Cardiac muscle cell (in vitro differentiated cells and primary cell): ENCODE measurements at places on chromosomes 16 and 17.

GRCh38 chr17:82980632-82981031 is 98.8 kb upstream of the METRNL start:
- DNase-seq, result no peak

DNA sequence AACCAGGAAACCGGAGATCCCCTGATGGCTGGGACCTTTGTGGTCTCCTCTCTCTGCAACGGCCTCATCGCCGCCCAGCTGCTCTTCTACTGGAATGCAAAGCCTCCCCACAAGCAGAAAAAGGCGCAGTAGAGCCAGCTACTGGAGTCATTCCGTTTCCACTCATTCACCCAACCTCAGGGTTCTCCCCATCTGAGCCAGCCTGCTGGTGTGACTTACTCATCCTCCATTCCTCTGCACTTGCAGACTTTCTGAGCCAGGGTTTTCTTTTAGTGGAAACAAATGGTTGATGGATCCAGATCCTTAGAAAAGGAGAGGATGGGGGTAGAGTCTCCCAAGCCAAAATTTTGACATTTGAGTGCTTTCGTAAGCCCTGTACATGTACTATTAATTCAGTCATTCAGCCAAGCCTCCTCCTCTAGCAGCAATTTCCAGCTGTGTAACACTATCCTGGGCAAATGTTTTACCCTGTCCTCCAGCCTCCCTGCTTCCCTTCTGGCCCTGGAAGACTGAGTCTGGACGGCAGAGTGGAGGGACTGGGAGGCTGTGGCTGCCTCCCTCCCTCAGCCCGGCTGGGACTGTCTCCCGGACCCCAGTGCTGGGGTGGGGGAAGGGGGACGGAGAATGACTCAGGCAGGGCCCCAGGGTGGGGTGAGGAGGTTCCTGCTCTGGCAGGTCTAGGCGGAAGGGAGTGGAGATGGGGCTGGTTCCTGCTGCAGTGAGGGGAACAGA is 2.3 kb downstream of the SOX15 start:
- DNase-seq, result peak; percentile 76

DNA sequence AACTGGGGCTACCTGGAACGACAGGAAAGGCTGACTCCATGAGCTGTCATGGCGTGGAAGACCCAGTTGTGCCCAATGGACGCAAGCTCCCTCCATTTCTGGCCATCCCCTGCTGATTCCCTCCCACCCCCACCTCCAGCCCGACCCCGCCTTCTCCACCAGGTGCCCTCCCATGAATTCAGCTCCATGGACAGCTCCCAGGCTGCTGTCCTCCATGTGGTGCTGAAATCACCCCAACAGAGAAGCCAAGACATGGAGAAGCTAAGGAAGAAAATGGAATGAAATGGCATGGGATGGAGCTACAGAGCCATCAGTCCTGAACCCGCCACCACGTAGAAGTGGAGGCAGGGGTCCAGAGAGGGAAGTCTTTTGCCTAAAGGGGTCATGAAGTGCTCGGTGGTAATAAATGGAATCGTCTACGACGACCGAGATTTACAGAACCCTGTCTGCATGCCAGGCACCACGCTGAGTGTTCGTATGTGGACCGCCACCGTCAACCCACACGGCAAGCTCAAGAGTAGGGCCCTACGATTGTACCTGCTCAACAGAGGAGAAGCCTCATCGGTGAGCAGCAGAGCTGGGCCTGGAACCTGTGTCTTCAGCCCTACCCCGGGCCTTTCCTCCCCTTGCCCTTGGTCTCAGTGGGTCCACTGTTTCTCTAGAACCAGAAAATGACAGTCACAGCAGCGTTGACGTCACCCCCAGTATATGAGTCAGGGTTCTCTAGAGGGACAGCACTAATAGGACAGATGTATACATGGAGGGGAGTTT is 9.3 kb upstream of the ZC3H18 start:
- peak; percentile 44 for DNase-seq

GRCh38 chr16:21179126-21179982 is 20.9 kb downstream of the LDAF1 start:
- no peak for DNase-seq

DNA sequence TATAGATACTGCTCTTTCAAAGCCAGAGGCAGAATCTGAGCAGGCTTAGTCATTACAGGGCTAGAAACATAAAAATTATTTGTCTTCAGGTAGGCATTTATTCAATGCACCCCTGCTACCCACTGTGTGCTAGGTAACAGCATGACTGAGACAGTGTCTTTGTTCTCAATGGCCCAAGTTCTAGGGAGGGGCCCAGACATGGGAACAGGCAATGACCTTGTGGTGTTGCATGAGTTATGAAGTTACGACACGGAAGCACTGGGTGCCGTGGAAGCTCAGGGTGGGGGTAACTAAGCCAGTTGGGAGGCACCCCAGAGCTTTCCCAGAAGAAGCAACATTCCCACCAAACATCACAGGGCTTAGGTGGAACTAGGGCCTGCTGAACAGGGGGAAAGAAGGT is 87.0 kb downstream of the CPPED1 start:
- DNase-seq, result no peak

DNA sequence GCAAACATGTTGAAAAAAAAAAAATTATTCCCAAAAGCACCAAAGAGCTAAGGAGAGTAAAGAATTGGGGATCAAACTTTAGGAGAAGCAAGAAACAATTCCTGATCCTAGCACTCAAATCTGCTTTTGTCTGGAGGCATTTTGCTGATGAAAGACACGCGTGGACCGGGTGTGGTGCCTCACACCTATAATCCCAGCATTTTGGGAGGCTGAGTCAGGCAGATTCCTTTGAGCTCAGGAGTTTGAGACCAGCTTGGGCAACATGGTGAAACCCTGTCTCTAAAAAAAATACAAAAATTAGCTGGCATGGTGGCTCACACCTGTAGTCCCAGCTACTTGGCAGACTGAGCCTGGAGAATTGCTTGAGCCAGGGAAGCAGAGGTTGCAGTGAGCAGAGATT is 35.4 kb downstream of the ZFP90 start:
- no peak for DNase-seq

- DNase-seq, result no peak
Measured at GRCh38 chr17:65334406-65334805, 197.2 kb downstream of the RGS9 start.

GRCh38 chr17:45168991-45169752 is 7.5 kb downstream of the HEXIM2 start:
- DNase-seq, result no peak

DNA sequence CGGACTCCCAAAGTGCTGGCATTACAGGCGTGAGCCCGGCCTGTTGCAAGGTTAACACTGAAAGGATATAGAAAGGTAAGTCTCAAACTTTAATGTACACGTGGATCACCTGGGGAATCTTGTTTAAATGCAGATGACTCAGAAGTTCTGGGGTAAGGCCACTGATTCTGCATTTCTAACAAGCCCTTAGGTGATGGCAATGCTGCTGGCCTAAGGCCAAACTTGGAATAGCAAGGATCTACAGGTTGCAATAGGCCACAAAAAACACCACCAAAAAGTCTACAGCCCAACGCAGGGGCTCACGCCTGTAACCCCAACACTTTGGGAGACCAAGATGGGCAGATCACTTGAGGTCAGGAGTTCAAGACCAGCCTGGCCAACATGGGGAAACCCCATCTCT is 4.2 kb downstream of the CMTM4 start:
- DNase-seq, result no peak

- no peak for DNase-seq
Measured at GRCh38 chr16:27149986-27150385, 53.3 kb upstream of the KDM8 start.

DNA sequence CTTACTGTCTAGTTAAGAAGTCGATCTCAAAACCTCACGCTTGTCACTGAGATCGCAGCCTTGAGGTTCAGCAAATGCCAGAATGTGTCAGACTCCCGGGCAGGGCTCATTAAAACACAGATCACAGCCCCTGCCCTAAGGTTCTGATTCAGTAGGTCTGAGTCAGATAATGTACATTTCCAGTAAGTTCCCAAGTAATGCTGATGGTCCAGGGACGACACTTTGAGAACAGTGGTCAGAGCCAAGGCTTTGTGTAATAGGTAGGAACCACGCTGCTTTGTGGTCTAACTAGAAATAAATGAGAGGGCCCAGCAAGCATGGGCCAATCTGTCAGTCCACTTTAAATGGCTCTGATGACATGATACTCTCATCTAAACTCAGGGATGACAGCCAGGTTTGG is 228.6 kb downstream of the ZFHX3 start:
- DNase-seq, result peak; percentile 45

DNA sequence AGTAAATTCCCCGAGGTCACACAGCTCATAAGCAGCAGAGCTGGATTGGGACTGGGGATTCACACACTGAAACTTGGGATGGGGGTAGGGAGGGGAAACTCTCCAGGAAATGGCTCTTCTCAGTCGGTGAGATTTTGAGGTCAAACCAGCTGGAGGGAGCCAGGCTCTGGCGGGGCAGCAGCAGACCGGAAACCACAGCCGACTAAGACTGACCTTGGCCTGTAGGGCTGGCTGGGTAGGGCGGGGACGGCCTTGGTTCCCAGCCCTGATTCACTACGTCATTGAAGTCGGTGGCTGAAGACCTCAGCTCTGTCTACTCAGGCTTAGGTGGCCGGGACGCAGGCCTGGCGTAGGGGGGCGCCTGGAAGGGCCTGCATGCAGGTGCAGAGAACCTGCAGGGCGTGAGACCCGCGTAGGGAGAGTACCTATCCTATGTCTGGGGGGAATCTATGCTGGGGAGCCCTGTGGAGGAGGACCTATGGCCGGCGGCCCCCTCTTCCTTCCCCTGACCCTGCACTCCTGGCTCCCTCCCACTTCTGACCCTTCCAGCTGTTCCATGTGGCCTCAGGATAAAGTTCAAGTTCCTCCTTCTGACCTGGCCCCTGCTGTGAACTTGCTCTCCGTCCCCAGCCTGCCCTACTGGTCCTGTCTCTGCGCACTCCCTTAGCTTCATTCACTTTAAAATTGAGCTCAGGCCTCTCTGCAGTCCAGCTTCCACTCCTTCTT is 11.9 kb upstream of the SLC4A1 start:
- peak; percentile 35 for DNase-seq

GRCh38 chr17:14310605-14311004 is 9.7 kb downstream of the HS3ST3B1 start:
- DNase-seq, result no peak

GRCh38 chr17:14461227-14461548 is 160.3 kb downstream of the HS3ST3B1 start:
- no peak for DNase-seq
